Activated CD8-positive, alpha-beta memory T cell treated with anti-CD3 and anti-CD28 coated beads, Interleukin-2, amount 10 ng/mL, durations not matched to agents 7 days and 5 days (primary cell): ENCODE measurements at places on chromosomes 7 and 10.

DNA sequence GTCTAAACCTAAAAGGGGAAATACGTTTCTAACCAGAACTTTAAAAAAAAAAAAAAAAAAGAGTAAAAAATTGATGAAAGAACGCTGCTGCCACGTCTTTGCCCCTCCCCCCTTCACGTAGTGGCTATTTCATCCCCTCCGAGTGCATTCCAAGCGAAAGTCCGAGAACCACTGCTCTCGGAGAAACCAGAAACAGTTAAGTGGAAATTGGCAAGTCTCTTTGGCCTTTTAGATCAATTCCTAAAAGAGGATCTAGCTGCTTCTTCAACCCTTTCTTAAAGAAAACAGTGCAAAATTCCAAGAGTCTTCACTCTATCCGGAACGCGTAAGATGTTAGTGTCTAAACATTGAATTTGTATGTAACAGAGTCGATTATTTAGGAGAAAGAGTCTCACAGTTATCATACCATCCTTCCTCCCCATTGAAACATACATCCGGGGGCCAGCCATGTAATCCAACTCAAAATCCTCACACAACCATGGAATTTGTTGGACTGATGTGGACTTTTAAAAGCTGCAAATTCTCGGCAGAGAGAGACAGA is 1.1 kb downstream of the P4HA1 start:
- DNase-seq = peak; percentile 59

GRCh38 chr7:82404652-82405051 is 38.9 kb downstream of the CACNA2D1 start:
- no peak for DNase-seq

- DNase-seq = no peak
Measured at GRCh38 chr10:89171263-89171872, 35.7 kb downstream of the CH25H start.

- DNase-seq = peak; percentile 54
Measured at GRCh38 chr10:12644380-12645144, 295.2 kb downstream of the CAMK1D start.

DNA sequence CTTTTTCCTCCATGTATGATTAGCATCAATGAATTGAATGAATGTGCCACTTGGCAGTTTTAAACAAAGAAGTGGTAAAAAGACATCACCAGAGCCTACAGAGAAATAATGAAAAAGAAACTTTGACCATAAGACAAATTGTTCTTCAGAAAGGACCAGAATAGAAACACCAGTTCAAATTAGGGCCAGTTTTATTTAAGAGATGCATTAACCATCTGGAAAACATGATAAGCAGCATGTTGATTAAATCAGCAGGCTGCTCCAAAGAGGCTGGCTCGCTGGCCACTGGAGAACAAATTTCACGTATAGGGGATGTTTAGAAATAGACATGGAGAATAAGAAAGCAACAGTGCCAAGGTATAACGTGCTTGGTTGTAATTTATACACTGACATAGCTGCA is 242.3 kb upstream of the AOAH start:
- no peak for DNase-seq

DNA sequence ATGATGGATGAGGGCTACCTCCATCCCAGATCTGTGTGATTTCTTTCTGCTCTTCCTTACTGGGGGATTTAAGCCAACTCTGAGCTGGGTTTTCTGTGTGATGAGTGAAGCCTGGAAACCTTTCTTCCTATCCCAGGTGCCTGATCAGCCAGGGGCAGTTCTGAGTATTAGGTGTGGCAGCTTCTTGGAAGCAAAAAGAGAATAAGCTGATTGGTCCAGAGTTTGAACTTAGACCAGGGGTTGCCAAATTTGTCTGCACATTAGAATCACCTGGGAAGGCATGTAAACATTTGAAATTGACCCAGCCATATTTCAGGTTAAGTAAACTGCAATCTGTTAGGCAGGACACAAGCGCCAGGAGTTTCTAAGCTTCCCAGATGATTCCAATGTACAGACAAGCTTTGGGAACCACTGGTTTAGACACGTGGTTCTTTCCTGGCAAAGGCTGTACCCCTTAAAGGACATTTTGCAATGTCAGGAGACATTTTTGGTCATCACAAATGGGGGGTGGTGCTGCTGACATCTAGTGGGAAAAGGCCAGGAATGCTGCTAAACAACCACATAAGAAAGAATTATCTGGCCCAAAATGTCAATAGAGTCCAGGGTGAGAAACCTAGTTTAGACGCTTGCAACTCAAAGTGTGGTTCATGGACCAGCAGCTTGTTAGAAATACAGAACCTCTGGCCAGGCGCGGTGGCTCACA is 160.5 kb upstream of the GHITM start:
- no peak for DNase-seq

DNA sequence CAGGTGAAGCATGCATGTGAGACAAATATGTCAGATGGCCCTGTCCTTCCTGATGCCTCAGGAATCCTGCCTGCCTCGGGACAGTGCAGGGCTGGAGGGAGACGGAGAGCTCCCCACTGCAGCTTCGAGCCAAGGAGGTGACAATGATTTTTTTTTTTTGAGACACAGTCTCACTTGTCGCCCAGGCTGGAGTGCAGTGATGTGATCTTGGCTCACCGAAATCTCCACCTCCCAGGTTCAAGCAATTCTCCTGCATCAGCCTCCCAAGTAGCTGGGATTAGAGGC is 68.8 kb downstream of the OAT start:
- DNase-seq = no peak

DNA sequence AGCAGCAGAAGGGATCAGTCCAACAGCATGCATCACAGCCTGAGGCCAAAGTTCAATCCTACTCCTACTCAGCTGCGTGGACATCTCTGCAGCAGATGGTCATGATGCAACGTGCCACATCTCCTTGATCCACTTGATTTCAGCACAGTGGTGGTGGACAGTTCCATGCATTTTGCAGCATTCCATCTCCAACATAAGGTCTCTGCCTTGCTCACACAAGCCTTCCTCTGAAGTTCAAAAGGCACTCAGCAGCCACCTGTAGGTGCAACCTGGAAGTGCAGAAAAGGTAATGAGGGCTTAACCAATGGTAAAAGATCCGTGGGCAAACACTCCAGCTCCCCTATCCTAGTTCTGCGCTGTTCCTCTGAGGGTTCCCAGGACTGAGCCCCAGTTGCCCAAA is 57.5 kb upstream of the CHCHD3 start:
- no peak for DNase-seq

DNA sequence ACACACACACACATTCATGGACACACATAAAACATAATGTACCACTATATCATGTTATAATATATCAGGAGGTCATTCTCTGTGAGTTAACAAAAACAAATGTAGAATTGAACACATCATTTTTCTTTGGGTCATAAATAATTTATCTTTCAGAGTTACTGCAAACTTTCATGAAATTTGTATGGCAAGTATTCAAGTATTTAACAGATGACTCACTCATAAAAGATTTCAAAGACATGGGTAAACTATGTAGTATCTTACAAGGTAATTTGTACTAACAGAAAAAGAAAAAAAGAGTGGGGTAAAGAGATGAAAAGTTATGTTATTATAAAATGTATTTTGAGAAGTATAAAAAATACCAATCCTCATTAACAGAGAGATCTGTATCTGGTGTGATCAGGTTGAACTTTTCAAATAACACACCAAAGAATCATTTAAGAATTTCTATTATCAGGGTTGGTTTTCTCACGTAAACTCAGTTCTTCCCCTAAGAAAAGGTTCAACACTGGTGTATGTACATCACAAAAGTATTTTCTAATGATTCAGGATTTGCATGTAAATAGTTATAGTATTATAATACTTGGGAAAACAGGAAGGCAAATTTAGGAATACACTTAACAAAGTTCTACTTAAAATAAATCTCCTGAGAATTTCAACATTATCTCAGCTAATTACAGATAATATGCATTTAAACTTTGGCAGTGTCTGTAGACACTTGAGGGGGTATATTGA is 933.1 kb upstream of the LRRN3 start:
- DNase-seq = no peak

DNA sequence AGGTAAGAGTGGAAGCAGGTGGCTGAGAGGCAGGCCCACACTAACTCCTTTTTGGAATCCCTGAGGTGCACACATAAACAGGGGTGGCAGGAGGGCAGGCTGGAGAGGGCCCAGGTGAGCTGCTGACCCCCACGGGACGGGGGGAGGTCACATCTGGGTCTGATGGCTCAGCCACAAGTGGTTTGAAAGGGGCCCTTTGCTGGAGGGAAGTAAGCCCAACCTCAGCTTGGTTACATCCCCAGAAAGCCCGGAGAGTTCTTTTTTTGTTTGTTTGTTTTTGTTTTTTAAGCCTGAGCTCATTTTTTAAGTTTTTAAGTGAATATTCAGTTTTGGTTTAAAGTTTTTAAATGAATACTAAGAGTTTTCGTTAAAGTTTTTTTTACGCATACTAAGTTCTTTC is 72.8 kb upstream of the CUX1 start:
- no peak for DNase-seq

- DNase-seq = no peak
Measured at GRCh38 chr7:13279854-13280435, 592.5 kb downstream of the ARL4A start.
